Mucosa of gallbladder (tissue), 1 donor: ENCODE measurements at places on chromosomes 5 and 9. TPM values are rescaled to one million over a fixed set of nuclear protein-coding genes. Genes with fewer than 3 reads are reported as not detected.

UIMC1 gene
- total RNA-seq = 34.4 TPM

PCDHB2 gene
- 3.6 TPM for total RNA-seq

DNA sequence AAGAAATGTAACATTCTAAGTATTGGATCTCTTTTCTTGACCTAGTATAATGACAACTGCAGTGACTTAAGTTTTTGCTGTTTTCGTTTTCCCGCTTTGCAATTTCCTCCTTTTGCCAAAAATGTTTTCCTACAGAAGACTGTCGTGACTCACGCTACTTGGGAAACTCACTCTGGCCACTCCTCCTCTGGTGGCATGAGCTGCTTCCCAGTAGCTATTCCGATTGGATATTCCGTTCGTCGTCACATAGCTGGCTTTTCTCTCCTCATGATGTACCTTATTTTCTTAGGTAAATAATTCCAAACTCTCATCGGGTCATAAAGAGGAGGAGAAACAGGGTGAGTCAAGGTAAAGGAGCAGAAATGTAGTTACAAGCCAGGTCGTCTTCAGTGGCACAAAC is 64.9 kb downstream of the GOLPH3 start:
- no peak for DNase-seq

GRCh38 chr9:130422546-130422945 is 22.2 kb upstream of the ASS1 start:
- DNase-seq = no peak

- DNase-seq = no peak
Measured at GRCh38 chr5:157821822-157822622, 36.9 kb downstream of the CLINT1 start.

PNPLA7 gene
- total RNA-seq = 16.5 TPM

GRCh38 chr5:167759057-167759821 is 532.2 kb upstream of the WWC1 start:
- no peak for DNase-seq
